SJSA1 (cell line): ENCODE measurements at places on chromosomes 11 and 22. TPM values are rescaled to one million over a fixed set of nuclear protein-coding genes. Genes with fewer than 3 reads are reported as not detected.

DNA sequence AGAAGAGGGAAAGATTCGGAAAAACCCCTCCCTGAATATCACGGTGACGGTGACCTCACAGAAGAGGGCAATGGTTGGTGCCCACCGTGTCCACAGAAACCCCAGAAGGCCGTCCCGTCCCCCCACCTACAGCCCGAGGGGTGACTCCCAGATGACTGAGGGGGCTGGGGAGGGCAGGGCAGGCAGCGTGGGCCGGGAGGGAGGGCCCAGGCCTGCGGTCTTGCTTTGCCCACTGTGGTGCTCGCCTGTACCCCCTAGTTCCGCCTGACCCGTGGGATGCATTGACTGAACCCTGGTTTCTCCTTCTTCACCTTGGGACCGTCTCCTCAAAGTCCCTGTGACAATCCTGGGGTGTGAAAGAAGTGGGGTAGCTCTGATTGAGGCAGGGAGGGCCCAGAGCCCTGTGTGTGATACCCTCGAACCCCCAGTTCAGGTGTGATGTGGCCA lies 526.7 kb downstream of the BRD1 start:
- H3K4me3 ChIP-seq = no peak overlapping the region
- no peaks in the 10 kb centered on the region for H3K27me3 ChIP-seq
- H3K4me1 ChIP-seq = no peaks in the 10 kb centered on the region
- peak; percentile 28 for DNase-seq
- no peak overlapping the region for H3K27ac ChIP-seq

Gene KIF18A
- 33.3 and 41.1 TPM in 2 replicates for total RNA-seq

- no peaks in the 10 kb centered on the region for H3K36me3 ChIP-seq
- H3K4me3 ChIP-seq = no peak overlapping the region
- DNase-seq = no peak
Measured at GRCh38 chr11:132116516-132116915, 746.1 kb downstream of the NTM start.

DNA sequence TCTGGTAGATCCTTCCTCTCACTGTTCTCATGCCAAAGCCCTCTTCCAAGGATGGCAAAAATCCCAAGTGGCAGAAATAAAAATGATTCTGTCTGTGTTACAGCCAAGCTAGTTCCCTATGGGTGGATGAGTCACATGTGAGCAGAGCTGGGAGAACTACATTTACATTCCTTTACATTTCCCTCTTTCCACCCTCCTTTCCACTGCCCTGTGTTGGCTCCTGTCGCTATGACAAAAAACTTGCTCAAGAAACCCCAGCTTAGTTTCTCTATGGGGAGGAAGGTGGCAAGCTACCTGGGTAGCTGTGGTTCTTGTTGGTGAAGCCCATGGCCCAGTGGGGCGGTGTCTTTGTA lies 10.2 kb upstream of the DDB2 start:
- 0 out of 2 replicates have a peak, but pooled peaks cover 5% of the 10 kb centered on the region for H3K4me1 ChIP-seq
- no peaks in the 10 kb centered on the region for H3K36me3 ChIP-seq
- no peak overlapping the region for H3K27ac ChIP-seq
- no peak for DNase-seq
- H3K4me3 ChIP-seq = no peak overlapping the region
- H3K27me3 ChIP-seq = no peaks in the 10 kb centered on the region

- peaks cover 18% of the 10 kb centered on the region for H3K4me1 ChIP-seq
- H3K4me3 ChIP-seq = no peak overlapping the region
- H3K36me3 ChIP-seq = peaks cover 22% of the 10 kb centered on the region
- DNase-seq = no peak
- H3K27me3 ChIP-seq = no peaks in the 10 kb centered on the region
Measured at GRCh38 chr22:35397095-35397904, 2.6 kb upstream of the MCM5 start.

Gene SLC22A9
- not detected in 2 replicates for total RNA-seq

DNA sequence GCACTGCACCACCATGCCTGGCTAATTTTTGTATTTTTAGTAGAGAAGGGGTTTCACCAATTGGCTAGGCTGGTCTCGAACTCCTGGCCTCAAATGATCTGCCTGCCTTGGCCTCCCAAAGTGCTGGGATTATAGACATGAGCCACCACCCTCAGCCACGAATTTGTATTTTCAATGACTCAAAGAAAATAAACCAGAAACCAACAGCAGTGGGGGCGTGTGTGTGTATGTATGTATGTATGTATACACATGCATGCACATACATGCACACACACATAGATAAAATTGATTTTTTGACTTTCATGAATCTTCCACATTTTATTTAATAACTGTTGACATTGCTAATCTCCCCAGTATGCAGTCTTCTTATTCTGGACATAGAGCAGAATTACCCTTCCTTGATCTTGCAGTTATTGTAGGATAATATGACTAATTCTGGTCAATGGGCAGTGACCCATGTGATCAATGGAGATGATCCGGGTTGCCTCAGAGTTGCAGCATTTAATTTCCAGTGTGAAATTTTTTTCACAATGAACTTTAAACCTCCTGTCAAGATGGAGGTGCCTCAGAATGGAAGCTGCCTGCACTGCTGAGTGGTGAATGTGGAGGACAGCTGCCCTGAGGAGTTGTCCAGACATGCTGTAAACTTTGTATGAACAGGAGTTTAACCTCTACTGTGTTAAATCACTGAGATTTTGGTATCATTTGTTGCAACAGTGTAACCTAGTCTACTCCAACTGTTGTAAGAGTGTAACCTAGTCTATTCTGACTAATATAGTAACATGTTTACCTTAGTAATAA lies 12.8 kb upstream of the PTPN5 start:
- H3K4me1 ChIP-seq = no peaks in the 10 kb centered on the region
- no peaks in the 10 kb centered on the region for H3K36me3 ChIP-seq
- no peak overlapping the region for H3K27ac ChIP-seq
- H3K4me3 ChIP-seq = no peak overlapping the region

GRCh38 chr11:70109903-70110302 lies 31.8 kb downstream of the ANO1 start:
- peaks cover 22% of the 10 kb centered on the region for H3K27me3 ChIP-seq
- DNase-seq = no peak
- no peaks in the 10 kb centered on the region for H3K36me3 ChIP-seq
- H3K4me1 ChIP-seq = peaks cover 11% of the 10 kb centered on the region
- no peak overlapping the region for H3K4me3 ChIP-seq

DNA sequence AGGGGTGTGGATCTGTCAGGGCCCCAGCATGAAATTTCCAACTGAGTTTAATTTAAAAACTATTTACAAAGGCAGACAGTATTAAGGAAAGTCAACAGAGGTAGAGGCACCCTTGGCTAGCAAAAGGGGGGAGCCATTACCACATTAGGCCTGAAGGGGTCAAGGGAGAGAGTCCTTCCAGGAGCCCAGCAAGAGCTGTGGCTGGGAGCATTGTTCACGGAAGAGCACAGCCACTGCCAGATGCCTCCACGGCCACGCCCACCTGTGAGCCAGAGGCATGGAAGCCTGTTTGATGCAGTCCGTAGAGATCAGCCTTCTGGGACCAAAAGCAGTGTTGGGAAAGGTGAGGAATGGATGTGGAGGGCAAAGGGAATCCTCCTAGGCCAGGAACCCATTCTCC lies 102.6 kb downstream of the GALNT18 start:
- no peak for DNase-seq
- no peaks in the 10 kb centered on the region for H3K36me3 ChIP-seq
- H3K4me1 ChIP-seq = peaks cover 6% of the 10 kb centered on the region
- H3K27ac ChIP-seq = no peak overlapping the region
- H3K4me3 ChIP-seq = no peak overlapping the region

DNA sequence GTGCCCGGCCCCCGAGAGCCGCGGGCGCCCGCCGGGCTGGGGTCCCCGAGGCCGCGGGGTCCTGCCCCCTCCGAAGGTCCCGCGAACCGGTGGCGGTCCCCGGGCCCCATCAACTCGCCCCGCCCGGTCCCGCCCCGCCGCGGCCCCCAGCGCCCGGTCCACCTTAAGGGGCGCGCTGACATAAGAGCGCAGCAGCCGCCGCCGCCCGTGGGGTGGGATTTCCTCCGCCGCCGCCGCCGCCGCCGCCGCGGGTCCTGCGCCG lies at the start of gene ZDHHC8:
Gene ZDHHC8, plus strand, starts transcription at position 208 of the 262 bp plus-strand sequence. CDS start 144 bp downstream, outside the sequence.
- H3K27me3 ChIP-seq = no peaks in the 10 kb centered on the region
- DNase-seq = no peak
- H3K4me3 ChIP-seq = peak within 1 kb of the TSS; percentile 92

Gene SPDYC
- not detected in 2 replicates for total RNA-seq

GRCh38 chr11:788953-789940 lies 643 bp downstream of the CEND1 start:
- no peak overlapping the region for H3K27ac ChIP-seq
- DNase-seq = no peak
- no peak overlapping the region for H3K4me3 ChIP-seq
- H3K27me3 ChIP-seq = no peaks in the 10 kb centered on the region
- no peaks in the 10 kb centered on the region for H3K36me3 ChIP-seq

GRCh38 chr22:45564349-45565030 lies 61.8 kb downstream of the FBLN1 start:
- no peak overlapping the region for H3K4me3 ChIP-seq
- H3K36me3 ChIP-seq = peaks cover 12% of the 10 kb centered on the region; the same call in 1 of the 2 replicates
- no peak for DNase-seq
- H3K4me1 ChIP-seq = no peaks in the 10 kb centered on the region

GRCh38 chr11:88277349-88277915 lies 60.1 kb downstream of the CTSC start:
- DNase-seq = no peak
- H3K4me3 ChIP-seq = no peak overlapping the region
- no peaks in the 10 kb centered on the region for H3K4me1 ChIP-seq
- no peak overlapping the region for H3K27ac ChIP-seq

- no peaks in the 10 kb centered on the region for H3K27me3 ChIP-seq
- no peaks in the 10 kb centered on the region for H3K4me1 ChIP-seq
- H3K36me3 ChIP-seq = 0 out of 2 replicates have a peak, but pooled peaks cover 2% of the 10 kb centered on the region
Measured at GRCh38 chr11:126311401-126312291, 7.8 kb downstream of the DCPS start.

DNA sequence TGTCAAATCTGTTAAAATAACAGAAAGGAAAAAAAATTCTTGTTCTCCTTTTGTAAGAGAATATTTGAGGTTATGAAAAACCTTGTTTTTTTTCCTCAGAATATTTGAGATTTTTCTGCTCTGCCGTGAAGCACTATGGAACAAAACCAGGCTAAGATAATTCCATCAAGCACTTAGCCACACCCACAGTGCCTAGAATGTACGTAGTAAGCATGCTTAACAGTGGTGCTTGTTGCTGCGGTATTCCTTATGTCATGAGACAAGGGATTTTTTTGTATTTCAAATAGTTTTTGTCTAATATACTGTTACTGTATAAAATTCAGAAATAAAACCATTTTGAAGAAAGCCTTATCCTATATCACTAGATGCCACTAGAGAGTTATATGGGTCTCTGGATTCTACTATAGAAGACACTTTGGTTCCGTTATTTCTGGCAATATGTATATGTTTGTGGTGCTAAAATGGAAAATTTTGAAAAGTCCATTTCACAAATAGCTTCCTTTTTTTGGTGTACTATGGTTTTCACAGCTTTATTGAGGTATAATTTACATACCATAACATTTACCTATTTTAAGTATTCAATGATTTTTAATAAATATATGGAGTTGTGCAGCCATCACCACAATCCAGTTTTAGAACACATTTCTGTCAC lies 23.7 kb downstream of the PDHX start:
- no peaks in the 10 kb centered on the region for H3K27me3 ChIP-seq
- H3K36me3 ChIP-seq = peaks cover 20% of the 10 kb centered on the region
- H3K4me1 ChIP-seq = 0 out of 2 replicates have a peak, but pooled peaks cover 5% of the 10 kb centered on the region
- DNase-seq = no peak
- no peak overlapping the region for H3K27ac ChIP-seq

Gene ACRV1
- total RNA-seq = not detected in 2 replicates

DNA sequence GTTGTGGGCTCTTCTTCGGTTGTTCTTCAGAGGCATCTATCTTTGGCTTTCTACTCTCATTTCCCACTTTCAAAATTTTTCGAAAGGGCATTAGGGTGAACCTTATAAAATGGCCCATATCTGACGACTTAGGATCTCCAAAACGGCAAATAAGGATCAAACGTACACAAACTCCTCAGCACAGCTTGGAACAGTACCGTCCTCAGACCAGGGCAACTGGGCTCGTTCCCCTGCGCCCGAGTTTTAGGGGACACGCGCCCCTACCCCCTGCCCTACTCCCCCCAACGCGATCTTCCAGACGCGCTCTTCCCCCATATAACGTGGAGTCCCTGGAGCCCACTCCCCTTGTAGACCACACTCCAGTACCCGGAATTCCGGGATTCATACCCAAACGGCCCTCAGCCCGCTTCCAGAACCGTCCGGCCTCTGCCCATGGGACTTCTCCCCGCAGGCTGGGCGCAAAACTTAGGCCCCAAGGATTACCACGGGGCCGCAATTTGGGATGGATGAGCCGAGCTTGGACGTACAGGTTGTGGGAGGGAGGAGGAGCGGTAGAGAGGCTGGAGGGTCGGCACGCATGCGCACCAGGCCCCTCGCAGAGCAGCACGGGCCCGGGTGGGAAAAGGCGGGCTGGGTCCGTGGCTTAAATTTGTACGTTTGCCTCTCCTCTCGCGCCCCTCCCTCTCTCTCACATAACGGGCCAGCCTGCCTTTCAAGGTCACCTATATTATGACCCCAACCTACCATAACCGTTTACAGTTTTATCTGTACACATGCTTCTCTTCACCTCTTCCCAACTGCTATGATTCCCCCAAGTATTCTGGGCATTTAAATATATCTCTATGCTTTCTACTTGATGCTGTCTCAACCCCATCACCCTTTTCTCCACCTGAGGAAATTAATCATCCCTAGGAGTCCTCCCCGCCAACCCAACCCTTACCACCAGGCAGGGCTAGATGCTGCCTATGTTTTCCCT lies 3.4 kb downstream of the CCDC89 start:
- no peak for DNase-seq
- no peaks in the 10 kb centered on the region for H3K27me3 ChIP-seq
- H3K27ac ChIP-seq = no peak overlapping the region
